Activated CD4-positive, CD25-positive, alpha-beta regulatory T cell (primary cell): ENCODE measurements at places on chromosomes 6 and 20.

GRCh38 chr6:163128324-163128723 lies 286.2 kb upstream of the QKI start:
- DNase-seq: no peak

DNA sequence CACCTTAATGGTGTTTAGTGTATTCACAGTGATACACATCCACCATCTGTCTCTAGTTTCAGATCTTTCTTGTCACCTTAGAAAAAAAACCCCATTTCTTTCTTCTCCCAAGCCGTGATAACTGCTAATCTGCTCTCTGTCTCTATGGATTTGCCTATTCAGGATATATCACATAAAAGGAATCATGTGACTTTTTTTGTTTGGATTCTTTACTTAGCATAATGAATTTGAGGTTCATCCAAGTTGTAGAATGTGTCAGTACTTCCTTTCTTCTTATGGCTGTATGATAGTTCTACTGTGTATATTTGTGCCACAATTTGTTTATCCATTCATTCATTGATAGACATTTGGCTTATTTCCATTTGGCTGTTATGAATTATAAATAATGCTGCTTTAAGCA lies 57.1 kb downstream of the ITCH start:
- no peak for DNase-seq

- no peak for DNase-seq
Observed at GRCh38 chr6:10418361-10418861, 3.5 kb upstream of the TFAP2A start.

GRCh38 chr20:49338061-49338460 lies 60.2 kb upstream of the ZNFX1 start:
- no peak for DNase-seq
